Spleen (tissue), 13 donors: ENCODE measurements at places on chromosomes 7 and 10. TPM values are rescaled to one million over a fixed set of nuclear protein-coding genes. Genes with fewer than 3 reads are reported as not detected.

GRCh38 chr10:130244031-130244927, 108.1 kb downstream of the GLRX3 start:
- DNase-seq = no peak
- no peaks in the 10 kb centered on the region for H3K36me3 ChIP-seq
- no peaks in the 10 kb centered on the region for H3K27me3 ChIP-seq
- no peak overlapping the region for H3K4me3 ChIP-seq
- H3K27ac ChIP-seq = no peak overlapping the region
- H3K4me1 ChIP-seq = no peaks in the 10 kb centered on the region

- no peaks in the 10 kb centered on the region for H3K27me3 ChIP-seq
- H3K36me3 ChIP-seq = no peaks in the 10 kb centered on the region
- DNase-seq = no peak
- H3K27ac ChIP-seq = no peak overlapping the region
These were observed 45.4 kb downstream of the NT5C2 start for GRCh38 chr10:103147645-103148044.

DNA sequence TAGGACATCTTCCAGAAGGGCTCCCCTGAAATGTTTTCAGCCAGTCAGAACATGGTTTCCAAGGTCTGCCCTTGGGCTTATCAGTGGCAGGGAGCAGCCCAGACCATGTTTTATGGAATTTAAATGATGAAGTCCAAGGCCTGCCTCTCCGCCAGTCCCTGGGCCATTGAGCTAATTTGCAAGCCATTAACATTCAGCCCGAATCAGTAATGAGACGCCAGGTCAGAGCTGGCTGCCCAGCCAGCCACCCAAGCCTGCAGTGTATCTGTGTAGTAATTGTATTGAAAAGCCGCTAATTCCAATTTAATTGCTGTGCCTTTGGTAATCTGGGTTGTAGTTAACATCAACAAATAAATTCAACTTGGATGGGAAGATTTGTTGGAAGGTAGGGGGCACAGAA, 131.4 kb downstream of the PAXIP1 start:
- DNase-seq = peak; percentile 21
- no peaks in the 10 kb centered on the region for H3K36me3 ChIP-seq
- no peak overlapping the region for H3K4me3 ChIP-seq
- no peaks in the 10 kb centered on the region for H3K4me1 ChIP-seq
- H3K27me3 ChIP-seq = no peaks in the 10 kb centered on the region

SPDYE8 gene
- total RNA-seq = not detected
